ENCODE measurements at places on chromosomes 12 and 14. TPM values are rescaled to one million over a fixed set of nuclear protein-coding genes. Genes with fewer than 3 reads are reported as not detected.

Gene ENDOU
- total RNA-seq, result not detected

Gene OTX2
- not detected for total RNA-seq

Gene PYGL
- 78.5 TPM for total RNA-seq

Gene PTCSC3
- total RNA-seq, result not detected

Gene LHX5
- not detected for total RNA-seq

Data from smooth muscle cell of bladder (primary cell).